ENCODE measurements at places on chromosomes 3 and 15.
A peak's percentile ranks its signal among the peaks of the same experiment; 100 is the strongest.

GRCh38 chr15:91751611-91752010 lies 101.9 kb upstream of the SLCO3A1 start:
- DNase-seq, result no peak

DNA sequence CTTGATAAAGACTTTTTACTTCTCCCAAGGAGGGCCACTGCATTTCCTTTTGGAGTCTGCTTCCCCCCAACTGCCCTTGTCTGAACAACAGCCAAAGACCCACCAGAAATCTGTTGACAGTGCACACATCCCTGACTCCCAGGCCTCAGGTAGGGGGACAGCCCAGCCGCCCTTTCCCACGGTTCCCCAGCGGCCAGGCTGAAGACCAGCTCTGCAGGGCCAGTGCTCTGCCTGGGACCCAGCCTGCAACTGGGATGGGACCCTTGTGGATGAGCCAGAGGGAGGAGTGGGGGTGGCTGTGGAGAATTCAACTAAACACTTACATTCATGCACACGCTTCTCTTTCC lies 8.1 kb upstream of the PRR23E start:
- no peak for DNase-seq

- DNase-seq, result no peak
Observed at GRCh38 chr3:8856071-8856470, 86.7 kb upstream of the OXTR start.

DNA sequence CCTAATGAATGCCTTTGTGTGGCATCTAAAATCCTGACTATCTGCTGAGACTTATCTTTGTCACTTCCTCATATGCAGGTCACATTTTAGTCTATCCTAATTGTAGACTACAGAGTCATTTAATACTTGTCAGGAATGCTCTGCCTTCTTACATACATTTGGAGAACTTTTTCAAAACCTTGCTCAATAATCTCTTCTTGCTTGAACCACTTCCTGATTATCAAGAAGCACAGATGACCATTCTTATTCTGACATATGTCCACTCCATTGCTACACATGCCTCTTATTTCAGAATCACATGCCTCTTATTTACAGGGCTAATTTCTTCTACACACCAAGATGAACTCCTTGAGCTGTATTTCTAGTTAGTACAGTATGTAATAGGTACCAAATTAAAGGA lies 400.3 kb downstream of the TBC1D5 start:
- no peak for DNase-seq

- no peak for DNase-seq
Observed at GRCh38 chr3:125395091-125395490, 20.0 kb upstream of the ZNF148 start.

- peak; percentile 80 for DNase-seq
Observed at GRCh38 chr3:169091196-169091823, 572.2 kb downstream of the MECOM start.

- no peak for DNase-seq
Observed at GRCh38 chr3:150074697-150075416, 104.2 kb upstream of the PFN2 start.

GRCh38 chr15:82176542-82176941 lies 86.0 kb downstream of the EFL1 start:
- DNase-seq, result no peak

DNA sequence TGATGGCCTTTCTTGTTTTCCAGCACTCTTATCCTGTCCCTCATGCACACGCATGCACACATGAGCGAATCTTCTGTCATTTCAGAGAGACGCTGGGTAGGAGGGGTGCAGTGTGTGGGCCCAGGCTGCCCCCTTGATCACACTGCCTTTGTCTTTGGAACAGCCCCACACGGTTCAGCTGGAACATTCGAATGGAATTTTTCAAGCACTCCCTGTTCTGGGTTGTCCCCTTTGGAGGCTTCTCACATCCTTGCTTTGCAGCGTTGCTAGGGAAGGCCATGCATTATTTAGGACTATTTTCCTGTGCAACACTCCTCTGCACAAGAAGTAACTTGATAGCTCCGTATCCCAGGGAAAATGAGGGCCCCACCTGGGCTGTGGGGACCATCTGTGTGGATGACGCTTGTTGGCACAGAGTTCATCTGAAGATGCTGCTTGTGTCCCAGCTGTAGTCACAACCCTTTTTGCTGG lies 78.4 kb downstream of the SPSB4 start:
- DNase-seq, result no peak

DNA sequence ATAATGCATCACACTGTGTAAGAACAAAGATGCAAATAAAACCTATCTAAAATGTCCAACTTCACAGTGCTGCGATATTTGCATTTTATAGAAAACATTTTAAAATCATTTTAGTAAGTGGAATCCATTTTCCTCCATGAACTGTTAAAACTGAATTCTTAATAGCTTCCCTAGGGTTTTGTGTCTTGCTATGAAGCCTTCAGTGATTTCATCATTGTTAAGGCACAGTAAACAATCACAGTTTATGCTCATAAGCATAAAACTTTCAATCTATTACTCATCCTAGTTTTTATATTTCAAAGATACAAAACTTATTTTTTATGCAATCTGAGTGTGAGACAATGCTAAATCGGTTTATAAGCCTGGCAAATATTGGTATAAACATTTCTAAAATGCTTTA lies 509.7 kb downstream of the TUSC7 start:
- no peak for DNase-seq

DNA sequence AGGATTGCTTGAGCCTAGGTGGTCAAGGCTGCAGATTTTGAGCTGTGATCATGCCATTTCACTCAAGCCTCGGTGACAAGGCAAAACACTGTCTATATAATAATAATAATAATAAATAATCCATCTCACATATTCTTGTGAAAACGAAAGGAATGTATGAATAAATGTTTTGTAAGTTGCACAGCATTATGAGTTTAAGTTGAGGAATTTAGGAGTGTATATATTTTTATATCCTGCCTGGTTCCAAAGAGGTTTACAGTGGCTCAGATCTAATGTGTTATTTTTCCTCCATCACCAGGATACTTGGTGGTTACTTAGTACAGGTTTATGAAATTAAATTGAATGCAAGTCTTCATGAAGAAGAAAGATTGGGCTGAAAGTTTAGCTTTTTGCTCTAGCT lies 77.2 kb downstream of the ATG7 start:
- no peak for DNase-seq

DNA sequence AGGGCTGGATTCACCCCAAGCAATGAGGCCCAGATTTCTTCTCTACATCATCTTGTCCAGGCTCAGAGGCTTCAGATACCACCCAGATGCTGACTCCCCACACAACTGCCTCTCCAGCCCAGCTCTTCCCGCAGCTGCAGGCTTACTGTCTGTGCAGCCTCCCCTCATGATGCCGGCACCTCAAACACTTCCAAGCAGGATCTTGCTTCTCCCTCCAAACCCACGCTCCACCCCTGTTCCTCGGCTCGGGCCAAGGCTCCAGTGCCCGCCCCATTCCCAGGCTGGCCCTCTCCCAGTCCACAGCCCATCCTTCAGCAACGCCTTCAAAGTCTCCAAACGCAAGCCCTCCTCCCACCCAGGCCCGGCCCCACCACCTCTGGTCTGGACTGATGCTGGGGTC lies 159.2 kb upstream of the LINGO1 start:
- no peak for DNase-seq

DNA sequence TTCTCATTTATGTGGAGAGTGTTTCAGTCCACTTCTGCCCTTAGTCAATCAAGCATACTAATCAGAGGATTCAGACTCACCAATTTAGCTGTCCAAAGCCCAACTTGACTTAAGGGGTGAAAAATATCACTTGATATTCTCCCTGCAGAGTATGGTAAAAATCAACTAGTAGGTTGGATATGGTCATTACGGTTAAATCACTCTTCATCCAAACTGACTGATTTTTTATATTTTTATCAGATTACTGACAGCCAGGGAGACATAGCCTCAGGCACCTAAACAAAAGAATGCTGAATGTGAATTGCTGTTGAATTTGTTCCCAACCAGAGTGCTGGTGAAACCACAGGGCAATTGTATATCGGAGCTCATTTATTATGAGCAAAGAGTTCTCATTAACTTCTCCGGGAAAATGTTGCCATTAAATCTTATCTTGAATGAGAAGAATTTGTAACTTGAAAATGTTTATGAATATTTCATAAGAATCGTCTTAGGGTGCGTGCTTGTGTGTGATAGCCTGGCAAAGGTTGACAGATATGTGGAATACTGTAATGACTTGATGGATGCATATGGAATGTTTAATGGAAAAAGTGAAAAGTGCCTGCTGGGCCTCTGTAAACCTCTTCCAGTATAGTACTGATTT lies 411.2 kb downstream of the NAALADL2 start:
- DNase-seq, result peak; percentile 9

GRCh38 chr15:88623061-88623460 lies 1.9 kb downstream of the AEN start:
- peak; percentile 89 for DNase-seq

GRCh38 chr3:99895131-99895696 lies 77.6 kb downstream of the CMSS1 start:
- peak; percentile 28 for DNase-seq

DNA sequence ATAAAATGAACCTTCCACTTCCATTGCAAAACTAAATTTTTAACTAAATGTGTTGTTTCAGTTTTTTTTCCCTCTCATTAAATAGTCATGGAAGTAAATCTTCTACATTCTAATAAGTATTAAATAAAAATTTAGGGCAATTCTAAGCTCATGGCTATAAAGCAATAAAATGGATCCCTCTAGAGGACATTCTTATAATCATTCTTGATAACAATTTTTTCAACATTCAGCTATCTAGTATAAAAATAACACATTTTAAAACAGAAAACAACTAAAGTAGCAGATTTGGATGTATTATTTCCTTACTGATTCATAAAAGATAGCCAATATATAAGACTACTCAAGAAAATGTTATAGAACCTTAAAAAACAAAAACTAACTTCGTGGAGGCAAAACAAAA lies 393.1 kb downstream of the PLOD2 start:
- peak; percentile 18 for DNase-seq

GRCh38 chr15:34496207-34496995 lies 58.8 kb upstream of the GOLGA8A start:
- no peak for DNase-seq

- DNase-seq, result peak; percentile 80
Observed at GRCh38 chr15:99592145-99592791, 26.5 kb downstream of the MEF2A start.

DNA sequence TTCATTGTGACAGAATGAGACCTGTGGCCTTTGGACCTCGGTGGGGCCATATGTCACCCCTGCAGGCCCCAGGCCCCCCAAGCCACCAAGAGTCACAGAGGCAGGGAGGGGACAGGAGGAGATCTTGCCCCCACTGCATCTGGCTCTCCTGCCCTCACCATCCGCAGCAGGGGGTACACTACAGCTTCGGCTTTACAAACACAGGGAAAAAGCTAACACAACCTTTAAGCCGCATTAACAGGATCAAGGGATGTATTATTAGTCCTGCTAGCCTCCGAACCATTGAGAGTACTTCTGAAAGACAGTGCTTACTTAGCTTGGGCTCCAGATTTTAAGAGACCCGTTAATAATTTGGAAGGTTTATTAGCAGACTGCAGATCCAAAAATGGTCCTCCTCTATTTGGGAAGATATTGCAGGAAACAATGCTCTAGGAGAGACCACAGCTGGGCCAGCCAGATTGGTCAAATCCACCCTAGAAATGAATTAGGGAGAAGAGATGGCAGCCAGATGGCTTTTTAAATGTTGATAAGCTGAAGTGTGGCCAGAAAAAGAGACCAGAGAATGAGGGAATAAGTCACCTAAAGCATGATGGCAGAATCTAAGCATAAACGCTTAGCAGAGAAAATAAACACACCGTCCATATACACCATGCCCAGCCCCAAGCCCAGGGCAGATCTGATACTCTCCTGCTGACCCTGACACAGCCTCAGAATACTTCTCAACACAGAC lies 31.5 kb downstream of the SRGAP3 start:
- no peak for DNase-seq

DNA sequence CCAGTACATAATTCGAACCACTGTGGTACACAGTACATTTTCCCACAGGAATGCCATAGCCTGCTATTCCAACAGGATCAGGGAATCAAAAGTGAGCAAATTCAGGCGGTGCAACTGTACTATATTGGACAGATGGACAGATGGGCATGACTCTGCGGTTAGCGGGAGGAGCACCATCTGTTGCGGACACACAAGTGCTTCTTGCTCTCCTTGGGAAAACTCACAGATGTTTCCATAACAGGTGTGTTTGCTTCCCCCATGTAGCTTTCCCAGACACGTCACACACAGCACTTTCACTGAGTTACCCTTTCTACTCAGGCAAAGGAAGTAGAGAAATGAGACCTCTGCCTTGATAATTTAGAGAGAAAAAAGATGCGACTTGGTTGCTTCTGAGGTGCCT lies 325.1 kb upstream of the THBS1 start:
- no peak for DNase-seq

GRCh38 chr3:9247361-9247940 lies 2.0 kb downstream of the SRGAP3 start:
- DNase-seq, result no peak

DNA sequence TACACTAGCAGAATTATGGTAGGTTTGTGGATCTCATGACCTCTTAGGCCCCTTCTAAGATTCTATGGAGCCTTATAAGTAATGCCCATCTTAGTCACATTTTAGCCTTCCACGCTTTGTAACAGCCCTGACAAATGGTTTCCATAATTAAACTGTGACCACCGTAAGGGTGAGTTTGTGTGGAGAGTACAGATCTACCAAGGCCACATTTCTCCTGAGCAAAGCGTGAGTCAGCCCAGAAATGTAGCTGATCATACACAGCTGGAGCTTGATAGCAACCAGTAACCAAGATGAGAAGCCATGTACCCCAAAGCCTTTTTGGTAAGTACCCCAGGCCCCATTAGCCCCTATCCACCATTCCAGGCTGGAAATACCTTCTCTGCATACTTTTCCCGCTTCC lies 31.7 kb downstream of the CHAC1 start:
- DNase-seq, result peak; percentile 87

- DNase-seq, result no peak
Observed at GRCh38 chr3:129327510-129327909, 48.8 kb downstream of the HMCES start.

DNA sequence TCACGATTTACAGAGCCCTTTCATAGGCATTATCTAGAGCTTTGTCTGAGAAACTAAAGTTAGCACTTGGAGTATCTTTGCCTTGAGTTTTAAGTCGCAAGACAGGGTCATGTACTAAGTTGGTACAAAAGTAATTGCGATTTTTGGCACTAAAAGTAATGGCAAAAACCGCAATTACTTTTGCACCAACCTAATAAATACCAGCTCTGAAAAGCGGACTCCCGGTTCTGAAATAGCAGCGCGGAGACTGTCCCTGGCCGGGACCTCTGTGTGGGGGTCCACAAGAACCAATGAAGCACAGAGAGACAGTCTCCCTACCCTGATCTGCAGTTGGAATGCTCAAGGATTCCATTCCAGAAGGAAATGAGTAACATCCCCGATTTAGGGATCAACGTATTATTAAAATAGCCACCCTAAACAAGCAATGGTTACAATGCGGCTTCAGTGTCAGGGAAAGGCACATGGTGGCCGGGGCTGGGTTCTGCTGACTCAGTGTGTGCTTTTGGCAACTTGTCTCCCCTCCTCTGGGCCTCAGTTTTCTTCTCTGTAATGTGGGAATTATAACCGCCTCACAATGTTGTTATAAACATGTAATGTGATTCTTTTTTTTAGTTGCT lies 150.3 kb upstream of the MCTP2 start:
- no peak for DNase-seq

GRCh38 chr15:91522605-91523332 lies 330.7 kb upstream of the SLCO3A1 start:
- DNase-seq, result peak; percentile 11
